ENCODE measurements at places on chromosomes 2 and 18.

DNA sequence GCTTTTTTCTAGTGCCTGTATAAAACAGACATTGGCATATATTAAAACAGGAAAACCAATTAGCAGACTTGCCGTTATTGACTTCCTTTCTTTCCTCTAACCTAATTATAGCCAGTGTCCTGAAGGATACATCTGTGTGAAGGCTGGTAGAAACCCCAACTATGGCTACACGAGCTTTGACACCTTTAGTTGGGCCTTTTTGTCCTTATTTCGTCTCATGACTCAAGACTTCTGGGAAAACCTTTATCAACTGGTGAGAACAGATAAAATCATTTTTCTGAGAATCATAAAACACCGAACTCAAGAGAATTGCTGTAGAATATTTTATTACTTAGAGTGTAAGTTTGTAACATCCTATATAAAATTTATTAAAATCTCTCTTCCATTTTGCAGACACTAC is 74.3 kb downstream of the SCN2A start:
- DNase-seq, result no peak

- no peak for DNase-seq
These were observed 64.9 kb downstream of the SPRED2 start for GRCh38 chr2:65367524-65367923.

DNA sequence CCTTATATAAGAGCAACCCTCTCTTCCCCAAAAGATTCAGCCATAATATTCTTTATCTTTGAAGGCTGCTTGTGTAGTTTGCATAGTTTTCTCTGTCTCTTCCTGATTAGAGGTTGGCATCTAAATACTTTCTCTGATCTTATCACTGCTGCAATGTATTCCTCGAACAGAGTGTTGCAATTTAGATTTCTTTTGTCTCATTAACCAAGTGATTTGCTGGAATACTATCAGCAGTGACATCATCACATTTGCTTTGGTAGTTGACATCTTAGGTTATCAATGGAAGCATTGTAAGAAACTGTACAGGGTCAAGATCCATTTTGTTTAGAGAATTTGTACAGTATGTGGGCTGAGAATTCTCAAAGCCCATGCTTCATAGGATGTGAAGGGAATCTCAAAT is 72.0 kb upstream of the NEUROD1 start:
- DNase-seq, result no peak

DNA sequence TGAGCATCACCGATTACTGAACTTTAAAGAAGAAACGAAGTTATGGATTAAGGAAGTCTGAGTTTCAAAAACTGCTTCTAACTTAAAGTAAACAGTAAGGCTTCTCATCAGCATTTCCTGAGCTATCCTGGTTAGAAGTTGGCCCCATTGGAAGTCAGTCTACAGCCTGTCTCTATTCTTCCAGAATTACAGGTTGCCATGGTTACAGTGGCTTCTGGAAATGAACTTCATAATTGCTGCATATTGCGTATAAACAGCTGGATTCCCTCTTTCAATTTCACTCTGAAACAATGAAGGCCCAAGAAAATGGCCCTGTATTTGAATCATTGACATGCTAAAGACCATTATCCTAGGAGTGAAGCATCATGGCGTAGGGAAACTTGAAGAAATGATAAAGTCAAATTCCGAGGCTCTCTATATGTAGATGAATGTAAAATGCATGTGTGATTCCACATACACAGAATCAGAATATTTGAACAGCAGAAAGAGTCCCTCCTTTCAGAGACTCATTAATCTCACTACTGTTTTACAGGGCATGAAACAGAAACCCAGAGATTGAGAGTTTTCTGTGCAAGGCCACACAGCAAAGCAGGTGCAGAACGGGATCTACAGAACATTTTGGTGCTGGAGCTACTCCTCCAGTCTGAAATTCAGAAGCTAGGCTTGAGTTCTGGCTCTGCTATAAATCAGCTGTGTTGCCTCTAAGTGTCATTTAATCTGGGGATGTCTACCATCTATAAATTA is 856.4 kb upstream of the CELF4 start:
- no peak for DNase-seq

- no peak for DNase-seq
These were observed 101.0 kb upstream of the DNAJC10 start for GRCh38 chr2:182615036-182615435.

GRCh38 chr2:48250943-48251342 is 279.0 kb upstream of the STON1 start:
- DNase-seq, result no peak

GRCh38 chr2:218223046-218223445 is 6.1 kb downstream of the ARPC2 start:
- no peak for DNase-seq

DNA sequence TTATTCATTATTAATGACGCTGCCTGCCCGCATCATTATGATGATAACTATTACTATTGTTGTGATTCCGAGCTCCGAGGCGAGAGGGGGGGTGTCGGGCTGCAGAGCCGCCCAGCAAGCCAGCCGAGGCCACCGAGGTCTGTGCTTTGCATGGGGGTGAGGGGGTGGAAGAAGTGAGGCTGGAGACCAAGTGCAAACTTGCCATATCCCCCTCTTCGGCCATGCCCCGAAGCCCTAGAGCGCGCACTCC is 3.6 kb downstream of the BCL11A start:
- no peak for DNase-seq

DNA sequence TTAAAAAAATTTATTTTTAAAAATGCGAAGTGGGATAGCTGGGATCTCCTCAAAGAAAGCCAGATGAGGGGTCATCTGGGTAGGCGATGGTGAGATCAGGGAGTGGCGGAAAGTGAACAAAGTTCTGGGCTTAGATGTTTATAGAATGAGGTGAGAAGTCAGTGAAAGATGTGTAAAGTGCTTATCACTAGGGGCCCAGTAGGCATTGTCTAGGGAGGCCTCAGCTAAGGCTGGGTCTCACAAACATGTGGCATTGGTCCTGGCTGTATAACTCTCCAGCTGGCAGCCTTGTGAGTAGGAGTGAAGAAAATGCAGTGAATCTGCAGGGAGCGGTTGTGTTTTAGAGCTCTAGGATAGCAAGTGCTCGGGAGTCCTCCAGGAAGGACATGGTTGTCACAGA is 10.5 kb downstream of the ACSL3 start:
- no peak for DNase-seq

- DNase-seq, result peak; percentile 18
These were observed 344.0 kb upstream of the DDX18 start for GRCh38 chr2:117470311-117471095.
